ENCODE measurements at places on chromosomes 5 and 9.

- no peak for DNase-seq
Measured at GRCh38 chr9:121289026-121289771, 21.2 kb downstream of the GSN start.

GRCh38 chr9:14395317-14396082, 81.6 kb upstream of the NFIB start:
- DNase-seq, result no peak

DNA sequence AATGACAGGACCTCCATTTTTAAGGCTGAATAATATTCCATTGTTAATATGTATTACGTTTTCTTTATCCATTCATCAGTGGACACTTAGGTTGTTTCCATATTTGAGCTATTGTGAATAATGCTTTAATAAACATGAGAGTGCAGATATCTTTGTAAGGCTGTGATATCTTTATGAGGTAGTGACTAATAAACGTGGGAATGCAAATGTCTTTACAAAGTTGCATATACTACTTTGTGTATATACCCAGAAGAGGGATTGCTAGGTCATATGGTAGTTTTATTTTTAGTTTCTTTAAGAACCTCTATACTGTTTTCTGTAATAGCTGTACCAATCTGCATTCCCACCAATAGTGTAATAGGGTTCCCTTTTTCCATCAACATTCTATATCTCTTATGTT, 148.7 kb downstream of the FOCAD start:
- DNase-seq, result no peak

DNA sequence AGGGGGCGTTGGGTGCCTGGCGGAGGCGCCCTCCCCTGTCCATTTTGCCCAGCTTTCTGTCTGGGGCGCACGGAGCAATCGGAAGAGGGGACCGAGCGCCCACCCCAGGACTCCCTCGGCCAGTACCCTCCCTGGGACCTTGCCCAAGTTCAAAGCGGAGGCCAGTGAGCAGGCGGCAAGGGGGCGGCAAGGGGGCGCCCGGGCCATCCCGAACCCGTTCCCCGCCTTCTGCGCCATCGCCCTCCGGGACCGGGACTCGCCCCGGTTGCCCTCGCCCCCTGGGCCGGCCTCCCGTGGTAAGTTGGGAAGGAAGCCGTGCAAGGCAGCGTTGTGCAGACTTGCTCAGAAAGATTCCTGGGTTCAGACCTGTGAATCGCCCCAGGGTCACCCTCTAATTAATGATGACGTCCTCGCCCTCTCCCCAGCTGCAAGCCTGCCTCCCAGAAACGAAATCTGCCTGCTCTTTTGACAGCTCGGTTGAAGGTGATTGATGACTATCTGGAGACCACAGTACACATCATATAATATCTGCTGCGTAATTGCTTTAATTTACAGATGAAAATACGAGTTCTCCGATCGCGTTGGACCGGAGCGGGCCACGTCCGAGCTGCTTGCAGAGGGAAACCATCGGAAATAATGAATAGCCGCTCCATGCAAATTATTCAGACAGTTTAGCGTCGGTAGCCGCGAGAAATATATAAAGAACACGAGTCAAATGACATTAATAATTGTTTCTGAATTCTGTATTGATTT, 1.4 kb upstream of the IRX4 start:
- no peak for DNase-seq

DNA sequence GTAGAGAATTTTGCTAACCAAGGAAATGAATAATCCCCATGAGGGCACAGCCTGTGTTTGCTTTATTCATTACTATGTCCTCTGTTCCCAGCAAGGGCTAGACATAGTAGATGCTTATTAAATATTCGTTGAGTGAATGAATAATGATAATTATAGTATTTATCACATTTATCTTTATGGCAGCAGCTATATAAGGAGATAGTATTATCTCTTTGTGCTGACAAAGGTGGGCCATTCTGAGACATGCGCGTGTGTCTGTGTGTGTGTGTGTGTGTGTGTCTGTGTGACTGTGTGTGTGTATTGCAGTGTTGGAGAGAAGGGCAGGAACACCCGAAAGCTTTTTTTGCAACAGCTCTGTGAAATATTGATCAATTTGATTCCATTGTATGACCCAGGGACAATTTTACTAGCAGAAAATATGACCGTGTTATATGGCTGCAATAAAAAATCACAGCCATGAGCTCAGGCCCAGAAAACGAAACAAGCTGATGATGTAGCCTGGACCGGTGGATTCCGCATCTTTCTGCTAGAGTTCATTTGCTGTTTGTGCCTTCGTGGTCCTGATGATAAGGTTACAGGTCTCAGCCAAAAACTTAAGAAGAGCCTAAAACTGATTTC, 39.8 kb downstream of the ZNF618 start:
- DNase-seq, result no peak

- no peak for DNase-seq
Measured at GRCh38 chr9:12719431-12719830, 26.2 kb downstream of the TYRP1 start.

DNA sequence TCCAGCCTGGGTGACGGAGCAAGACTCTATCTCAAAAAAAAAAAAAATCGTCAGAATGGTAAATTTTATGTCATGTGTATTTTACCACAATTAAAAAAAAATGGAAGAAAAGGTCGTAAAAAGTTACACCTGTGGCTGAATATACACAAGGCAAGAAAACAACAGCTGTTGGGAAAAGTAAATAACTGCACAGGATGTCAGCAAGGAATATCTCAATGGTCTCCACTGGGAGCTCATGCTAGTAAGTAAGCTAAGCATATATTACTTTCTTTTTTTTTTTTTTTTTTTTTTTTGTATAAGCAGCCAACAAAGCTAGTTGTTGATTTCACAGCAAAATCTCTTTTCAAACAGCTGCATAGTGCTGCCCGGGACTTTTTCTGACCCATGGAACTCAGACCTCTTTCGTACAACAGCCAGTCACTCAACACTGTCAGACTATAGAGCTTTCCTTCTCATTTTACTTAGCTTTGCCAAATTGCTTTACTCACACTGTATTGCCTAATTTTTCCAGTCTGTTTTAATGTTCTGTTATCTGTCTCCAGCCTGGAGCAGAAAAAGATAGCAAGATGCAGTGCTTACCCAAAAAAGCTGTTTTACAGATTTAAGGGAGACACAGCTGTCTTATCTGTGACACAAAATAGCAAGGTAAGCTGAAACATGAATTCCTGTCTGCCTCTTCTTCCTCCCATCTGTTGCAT, 175.9 kb downstream of the ENC1 start:
- no peak for DNase-seq

DNA sequence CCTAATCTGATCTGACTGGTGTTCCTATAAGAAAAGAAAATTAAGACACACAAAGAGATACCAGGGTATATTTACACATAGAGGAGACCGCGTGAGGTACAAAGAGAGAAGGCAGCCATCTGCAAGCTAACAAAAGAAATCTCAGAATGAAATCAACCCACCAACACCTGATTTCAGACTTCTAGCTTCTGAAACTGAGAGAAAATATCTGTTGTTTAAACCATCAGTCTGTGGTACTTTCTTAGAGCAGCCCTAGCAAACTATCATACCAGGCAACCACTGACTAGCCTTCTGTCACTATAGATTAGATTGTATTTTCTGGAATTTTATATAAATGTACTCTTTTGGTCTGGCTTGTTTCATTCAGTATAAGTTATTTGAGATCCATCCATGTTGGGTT, 779.3 kb upstream of the ACO1 start:
- DNase-seq, result no peak

All from activated CD4-positive, alpha-beta memory T cell treated with anti-CD3 and anti-CD28 coated beads, Interleukin-2, amount 10 ng/mL, durations not matched to agents 7 days and 5 days (primary cell).